ENCODE measurements at places on chromosomes 3 and 15. TPM values are rescaled to one million over a fixed set of nuclear protein-coding genes. Genes with fewer than 3 reads are reported as not detected.

Gene SERPINI2
- total RNA-seq, result not detected

Gene RTP1
- not detected for total RNA-seq

Gene CACNA1D
- 5.3 TPM for total RNA-seq

Gene PIGX
- total RNA-seq, result 58.9 TPM

Gene BOC
- total RNA-seq, result not detected

Gene TBC1D21
- not detected for total RNA-seq

Gene KBTBD13
- not detected for total RNA-seq

Gene SCG5
- 1.3 TPM for total RNA-seq

DNA sequence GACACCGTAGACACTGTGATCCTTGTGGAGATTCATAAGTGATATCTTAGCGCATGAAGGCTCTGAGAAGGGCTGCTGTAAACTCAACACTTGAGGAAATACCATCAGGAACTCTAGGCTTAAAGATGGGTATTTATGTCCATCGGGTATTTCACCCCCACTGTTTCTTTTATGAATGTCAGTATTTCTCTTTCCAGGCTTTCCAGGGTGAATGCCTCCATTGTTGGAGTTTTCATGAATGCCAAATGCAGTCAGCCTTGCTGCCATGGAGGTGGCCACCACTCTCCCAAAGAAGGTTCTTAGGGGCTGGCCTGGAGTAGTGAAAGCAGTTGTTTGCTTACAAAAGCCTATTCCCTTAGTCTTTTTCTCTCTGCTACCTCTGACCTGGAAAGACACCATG is 259.2 kb downstream of the SLCO3A1 start:
- DNase-seq, result peak; percentile 79

- DNase-seq, result no peak
These were observed 92.2 kb downstream of the P2RY1 start for GRCh38 chr3:152927131-152927530.

DNA sequence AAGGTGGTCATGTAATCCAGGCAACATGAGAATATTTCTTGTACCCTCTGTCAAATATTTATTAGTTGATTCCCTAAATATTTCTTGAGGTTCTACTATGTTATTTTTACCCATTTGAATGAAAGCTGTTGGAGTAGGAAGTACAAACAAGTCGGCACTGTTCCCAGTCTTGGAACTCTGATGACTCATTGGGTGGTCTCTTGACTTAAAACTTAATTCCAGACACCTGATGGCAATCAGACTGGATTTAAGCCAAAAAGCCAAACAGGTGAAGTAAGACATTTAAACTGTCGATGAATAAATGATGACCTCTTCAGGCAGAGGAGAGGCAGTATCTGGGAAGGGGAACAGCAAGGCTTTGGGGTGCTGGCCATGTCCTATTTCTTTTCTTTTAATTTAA is 22.8 kb downstream of the C2CD4A start:
- no peak for DNase-seq

GRCh38 chr15:51647128-51647562 is 24.6 kb upstream of the DMXL2 start:
- peak; percentile 53 for DNase-seq

- no peak for DNase-seq
These were observed 4.7 kb downstream of the SELENOS start for GRCh38 chr15:101272584-101272983.

- DNase-seq, result no peak
These were observed 496.5 kb upstream of the TBL1XR1 start for GRCh38 chr3:177693616-177694264.

DNA sequence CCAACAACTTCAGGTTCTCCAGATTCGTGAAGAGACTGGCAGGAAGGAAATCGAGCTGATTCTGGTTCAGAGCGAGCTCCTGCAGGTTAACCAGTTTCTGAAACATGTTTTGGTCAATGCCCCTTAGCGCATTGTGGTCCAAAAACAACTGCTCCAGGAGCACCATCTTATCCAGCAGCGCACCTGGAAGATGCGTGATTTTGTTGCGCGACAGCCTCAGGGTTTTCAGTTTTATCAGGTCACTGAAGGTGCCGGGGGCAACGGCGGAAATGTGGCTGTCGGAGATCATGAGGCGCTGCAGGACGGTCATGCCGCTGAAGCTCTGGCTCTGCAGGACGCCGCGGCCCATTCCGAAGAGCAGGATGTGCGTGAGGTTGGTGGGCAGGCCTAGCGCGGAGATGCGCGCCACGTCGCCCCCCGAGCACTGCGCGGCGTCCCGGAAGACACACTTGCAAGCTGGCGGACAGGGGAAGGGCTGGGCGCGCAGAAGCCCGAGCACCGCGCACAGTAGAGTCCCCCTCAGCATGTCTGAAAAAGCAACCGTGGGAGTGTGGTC is 1.2 kb downstream of the GP5 start:
- no peak for DNase-seq

DNA sequence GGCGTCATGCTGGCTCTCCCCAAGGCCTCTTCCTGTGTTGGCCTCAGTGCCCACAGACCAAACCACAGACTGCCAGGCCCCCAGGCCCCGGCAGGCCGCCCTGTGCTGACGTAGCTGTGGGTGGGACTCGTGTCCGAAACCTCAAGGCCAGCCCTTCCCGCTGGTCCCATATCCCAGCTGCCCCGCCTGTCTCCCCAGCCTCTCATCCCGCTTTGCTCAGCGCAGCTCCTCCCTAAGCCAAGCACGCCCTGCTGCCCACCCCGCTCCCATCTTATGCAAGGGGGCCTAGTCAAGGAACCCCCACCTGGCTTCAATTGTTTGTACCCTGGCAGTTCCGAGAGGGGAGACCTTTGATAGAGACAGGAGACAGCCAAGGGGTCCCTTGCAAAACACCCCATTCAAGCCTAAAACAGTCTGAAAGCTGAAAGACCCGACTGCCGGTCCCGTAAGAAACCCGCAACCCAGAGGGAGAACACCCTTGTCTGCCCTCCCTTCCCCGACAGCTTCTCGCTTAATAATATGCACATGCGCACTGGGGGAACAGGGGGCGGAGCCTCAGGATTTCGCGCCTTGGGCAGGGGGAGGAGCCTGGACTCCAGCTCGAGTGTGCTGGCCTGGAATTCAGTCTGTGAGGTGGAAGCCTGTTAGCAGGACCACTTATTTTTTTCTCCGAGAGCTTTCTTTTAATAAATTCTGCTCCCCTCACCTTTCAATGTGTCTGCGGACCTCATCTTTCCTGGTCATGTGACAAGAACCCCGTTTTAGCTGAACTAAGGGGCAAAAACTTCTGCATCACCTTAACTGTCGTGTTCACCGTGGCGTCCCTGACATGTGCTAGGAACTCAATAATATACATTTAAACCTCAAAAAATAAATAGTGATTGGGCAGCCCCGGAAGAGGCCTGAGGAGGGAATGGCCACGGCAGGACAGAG is 17.2 kb downstream of the TNFAIP8L3 start:
- no peak for DNase-seq

DNA sequence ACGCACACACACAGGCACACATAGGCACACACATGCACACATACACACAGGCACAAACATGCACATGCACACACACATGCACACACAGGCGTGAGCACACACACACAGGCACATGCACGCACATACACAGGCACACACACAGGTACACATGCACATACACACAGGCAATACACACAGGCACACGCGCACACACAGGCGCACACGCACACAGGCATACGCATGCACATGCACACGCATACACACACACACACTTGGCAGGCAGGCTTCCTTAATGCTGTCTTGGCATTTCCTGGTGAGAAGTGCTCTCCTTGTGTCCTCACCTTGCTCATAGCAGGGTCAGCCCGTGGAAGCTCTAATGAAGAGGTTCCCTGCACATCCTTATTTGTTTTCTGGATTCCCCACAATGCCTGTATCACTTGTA is 8.4 kb upstream of the SLCO2A1 start:
- DNase-seq, result no peak

- no peak for DNase-seq
These were observed 24.3 kb upstream of the TATDN2 start for GRCh38 chr3:10223676-10224639.

GRCh38 chr3:24505691-24506550 is 11.3 kb upstream of the THRB start:
- peak; percentile 32 for DNase-seq

GRCh38 chr3:141921316-141921715 is 44.9 kb downstream of the ATP1B3 start:
- DNase-seq, result no peak

GRCh38 chr3:63862804-63863149 is 828 bp downstream of the THOC7 start:
- DNase-seq, result no peak

DNA sequence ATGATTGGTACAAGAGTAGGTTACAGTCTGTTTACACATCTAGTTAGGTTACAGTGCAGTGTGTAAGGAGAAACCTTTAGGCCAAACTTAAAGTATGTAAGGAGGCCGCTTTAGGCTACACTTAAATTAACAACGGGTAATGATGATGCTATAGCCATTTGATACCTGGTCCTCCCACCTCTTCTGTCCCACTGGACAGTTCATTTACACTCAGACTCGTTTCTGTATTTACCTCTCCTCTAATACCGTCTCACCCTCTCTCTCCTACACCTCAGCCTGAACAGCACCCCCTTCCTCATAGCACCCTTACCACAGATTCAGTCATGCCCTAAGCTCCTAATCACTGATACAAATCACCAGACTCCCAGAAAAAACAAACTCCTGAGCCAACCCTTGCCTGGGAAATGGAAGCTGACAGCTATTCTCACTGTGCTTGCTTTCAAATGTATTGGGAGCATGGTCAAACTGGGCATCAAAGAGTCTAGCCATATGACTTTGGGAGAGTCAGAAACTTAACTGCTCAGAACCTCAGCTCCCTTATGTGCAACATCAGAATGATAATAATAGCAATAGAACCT is 241.3 kb upstream of the SETMAR start:
- no peak for DNase-seq

DNA sequence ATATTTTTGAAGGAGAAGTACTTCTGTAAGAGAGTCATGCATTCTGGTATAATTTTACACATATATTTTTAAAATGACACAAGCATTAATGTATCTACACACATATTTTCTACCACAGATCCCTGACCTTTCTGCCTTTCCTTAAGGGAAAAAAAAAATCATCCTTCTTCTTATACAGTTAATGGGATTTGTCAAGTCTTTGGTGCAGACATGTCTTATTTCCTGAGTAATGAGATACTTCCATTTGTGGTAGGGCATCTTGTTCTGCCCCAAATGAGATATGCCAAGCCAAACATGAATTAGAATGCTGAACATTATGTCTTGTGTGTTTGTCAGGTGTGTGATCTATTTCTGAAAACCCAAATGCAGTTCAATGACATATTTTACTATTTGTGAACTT is 329.9 kb downstream of the RBMS3 start:
- no peak for DNase-seq

DNA sequence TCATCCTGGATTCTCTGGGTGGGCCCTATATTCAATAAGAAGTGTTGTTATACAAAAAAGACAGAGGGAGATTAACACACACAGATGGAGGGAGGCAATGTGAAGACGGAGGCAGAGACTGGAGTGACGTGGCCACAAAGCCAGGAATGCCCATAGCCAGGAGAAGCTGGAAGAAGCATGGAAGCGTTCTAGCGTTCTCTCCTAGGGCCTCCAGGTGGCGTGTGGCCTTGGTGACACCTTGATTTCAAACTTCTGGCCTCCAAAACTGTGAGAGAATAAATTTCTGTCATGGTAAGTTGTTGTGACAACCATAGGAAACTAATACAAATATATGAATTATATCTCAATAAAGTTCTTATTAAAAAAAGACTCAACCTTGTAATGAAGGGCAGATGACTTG is 21.3 kb downstream of the THBS1 start:
- DNase-seq, result peak; percentile 40

DNA sequence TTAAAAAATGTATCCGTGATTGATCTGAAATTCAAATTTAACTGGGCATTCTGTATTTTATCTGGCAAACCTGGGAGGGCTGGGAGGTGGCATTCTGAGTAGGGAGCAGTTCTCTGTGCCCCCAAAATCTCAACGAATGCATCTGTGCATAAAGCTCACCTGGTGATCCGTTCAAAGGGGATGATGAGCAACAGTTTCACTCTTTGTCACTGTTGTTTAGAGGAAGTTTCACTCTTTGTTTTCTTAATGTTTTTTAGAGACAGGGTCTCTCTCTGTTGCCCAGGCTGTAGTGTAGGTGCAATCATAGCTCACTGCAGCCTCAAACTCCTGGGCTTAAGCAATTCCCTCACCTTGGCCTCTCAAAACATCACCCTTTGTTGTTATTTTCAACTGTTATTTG is 186.7 kb downstream of the SSR3 start:
- no peak for DNase-seq
